ENCODE measurements at places on chromosomes 13 and 19.

- no peak for DNase-seq
These were observed 31.4 kb upstream of the C13orf46 start for GRCh38 chr13:114005206-114005724.

DNA sequence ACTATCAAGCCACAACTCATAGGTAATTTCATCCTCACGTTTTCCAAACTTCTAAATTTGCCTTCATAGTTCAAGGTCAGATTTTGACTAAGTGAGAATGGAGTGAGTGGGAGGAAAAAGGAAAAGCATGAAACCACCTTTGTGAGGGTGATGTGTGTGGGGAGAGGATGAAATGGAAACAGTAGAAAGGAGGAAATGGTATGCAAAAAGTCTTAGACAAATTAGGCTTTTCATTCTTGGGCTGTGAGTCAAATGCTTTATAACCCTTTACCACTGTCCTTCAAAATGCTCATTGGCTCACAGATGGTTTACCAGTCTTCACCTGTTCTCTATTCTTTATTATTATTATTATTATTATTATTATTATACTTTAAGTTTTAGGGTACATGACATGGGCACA is 127.2 kb downstream of the RAP2A start:
- no peak for DNase-seq

- no peak for DNase-seq
These were observed 15.9 kb downstream of the ZNF787 start for GRCh38 chr19:56105090-56105701.

- no peak for DNase-seq
These were observed 47.4 kb downstream of the STOML3 start for GRCh38 chr13:38943231-38943630.

DNA sequence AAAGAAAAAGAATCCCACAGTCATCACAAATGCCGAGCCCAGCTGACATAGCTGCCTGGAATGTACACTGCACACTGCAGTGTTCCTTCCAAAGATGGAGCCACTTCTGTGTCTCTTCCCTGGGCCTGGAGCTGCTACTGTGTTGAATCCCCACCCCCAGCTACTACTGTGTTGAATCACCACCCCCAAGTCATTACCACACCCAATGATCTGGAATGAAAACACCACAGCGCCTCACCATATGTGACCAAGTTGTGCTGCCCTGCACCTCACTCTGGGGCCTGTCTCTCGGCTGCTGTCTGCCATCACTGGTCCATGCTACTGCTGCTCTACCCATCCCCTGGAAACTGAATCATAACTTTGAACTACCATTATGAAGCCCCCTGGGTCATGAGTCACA is 861.2 kb downstream of the UQCRFS1 start:
- no peak for DNase-seq

DNA sequence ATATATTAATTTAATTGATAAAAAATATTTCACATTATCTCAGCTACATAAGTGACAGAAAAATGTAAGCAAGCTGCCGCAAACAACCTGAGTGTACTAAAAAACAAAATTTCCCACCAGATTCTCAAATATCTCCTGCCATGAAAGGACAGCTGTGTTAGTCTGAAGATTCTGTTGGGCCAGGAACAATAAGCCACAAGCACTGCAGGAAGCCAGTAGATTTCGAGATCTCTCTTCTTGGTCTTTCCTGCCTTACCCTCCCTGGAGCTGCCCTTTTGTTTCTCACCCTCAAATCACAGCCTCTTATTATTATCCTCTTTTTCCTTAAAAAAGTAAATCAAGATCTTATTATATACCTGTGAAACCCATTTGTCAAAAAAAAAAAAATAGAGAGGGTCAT is 165.6 kb downstream of the EFNB2 start:
- no peak for DNase-seq

DNA sequence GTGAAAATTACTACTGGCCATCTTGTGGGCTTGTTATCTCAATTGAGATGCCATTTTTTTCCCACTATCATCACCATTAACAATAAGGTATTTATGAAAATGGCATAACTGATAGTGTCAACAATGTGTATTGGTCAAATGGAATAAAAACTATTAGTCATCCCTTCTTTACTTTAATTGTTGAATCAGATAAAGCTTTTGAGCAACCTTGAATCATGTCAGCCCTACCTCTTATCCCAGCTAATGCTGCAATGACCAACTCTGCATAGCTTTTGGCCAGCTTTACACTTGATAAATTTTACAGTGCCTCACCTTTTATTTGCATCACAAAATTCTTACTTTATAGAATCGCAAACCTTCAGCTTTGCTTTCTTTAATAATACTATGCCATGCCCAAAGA is 784.0 kb upstream of the PRR20A start:
- DNase-seq: no peak

- no peak for DNase-seq
These were observed 293.7 kb downstream of the PCDH17 start for GRCh38 chr13:57925250-57925649.

- DNase-seq: no peak
These were observed 10.3 kb upstream of the POSTN start for GRCh38 chr13:37608750-37609339.

GRCh38 chr13:35916146-35916545 is 215.0 kb downstream of the DCLK1 start:
- DNase-seq: no peak

DNA sequence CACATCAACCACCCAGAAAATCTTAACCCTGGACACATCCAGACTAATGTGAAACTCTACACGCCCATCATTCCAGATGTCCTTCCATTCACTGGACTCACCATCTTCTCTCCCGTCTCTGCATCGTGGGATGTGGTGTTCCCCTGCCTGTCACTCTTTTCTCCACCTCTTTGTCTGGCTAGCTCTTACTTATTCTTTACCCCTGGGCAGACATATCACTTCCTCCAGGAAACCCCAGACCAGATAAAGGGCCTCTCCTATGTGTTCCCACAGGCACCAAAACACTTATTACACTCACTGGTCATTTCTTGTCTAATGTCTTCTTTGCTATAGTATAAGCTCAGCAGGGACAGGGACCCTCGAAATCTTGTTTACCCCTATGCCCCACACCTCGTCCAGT is 109.3 kb upstream of the IPO5 start:
- DNase-seq: no peak

DNA sequence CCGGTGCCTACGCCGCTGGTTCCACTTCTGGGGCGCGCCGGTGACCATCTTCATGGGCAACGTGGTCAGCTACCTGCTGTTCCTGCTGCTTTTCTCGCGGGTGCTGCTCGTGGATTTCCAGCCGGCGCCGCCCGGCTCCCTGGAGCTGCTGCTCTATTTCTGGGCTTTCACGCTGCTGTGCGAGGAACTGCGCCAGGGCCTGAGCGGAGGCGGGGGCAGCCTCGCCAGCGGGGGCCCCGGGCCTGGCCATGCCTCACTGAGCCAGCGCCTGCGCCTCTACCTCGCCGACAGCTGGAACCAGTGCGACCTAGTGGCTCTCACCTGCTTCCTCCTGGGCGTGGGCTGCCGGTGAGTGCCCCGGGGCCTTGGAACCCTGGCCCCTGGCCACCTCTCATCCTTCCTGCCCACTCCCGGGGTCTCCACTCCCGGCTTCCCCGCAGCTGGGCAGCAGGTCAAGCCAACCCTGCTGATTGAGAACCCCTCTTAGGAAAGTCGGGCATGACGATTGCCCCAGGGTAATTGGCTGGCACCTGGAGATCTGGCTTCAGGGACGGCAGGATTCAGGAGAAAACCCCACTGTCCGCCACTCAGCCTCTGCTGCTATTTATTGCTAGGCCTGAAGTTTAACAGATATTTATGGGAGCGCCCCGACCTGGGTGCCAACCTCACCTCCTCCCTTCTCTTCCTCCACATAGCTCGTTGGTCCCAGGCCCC is 39.1 kb downstream of the TRPM4 start:
- no peak for DNase-seq

- DNase-seq: no peak
These were observed 27.7 kb downstream of the GADD45B start for GRCh38 chr19:2503521-2504109.

- DNase-seq: no peak
These were observed 2033.0 kb upstream of the PCDH20 start for GRCh38 chr13:63448692-63449091.

GRCh38 chr13:80419416-80419815 is 78.5 kb upstream of the SPRY2 start:
- no peak for DNase-seq

GRCh38 chr13:93183302-93183701 is 43.3 kb upstream of the GPC6 start:
- no peak for DNase-seq

DNA sequence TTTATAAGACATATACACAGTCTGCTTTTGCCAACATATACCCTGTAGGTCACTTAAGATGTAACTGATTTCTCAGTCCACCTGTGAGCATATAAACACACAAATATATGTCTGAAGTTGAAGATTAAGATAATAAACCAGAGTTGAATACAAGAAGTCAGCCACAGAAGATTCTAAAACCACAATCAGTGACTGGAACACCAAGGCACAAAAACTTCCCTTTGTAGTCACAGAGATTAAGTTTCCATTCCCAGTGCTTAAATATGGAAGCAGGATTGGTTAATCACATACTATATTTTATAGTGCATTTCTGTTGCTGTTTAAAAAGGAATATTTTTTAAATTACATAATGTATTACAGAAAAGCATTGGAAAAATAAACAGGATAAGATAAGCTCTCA is 39.9 kb downstream of the MTMR6 start:
- DNase-seq: no peak

GRCh38 chr13:112943309-112944125 is 25.5 kb upstream of the MCF2L start:
- no peak for DNase-seq

- DNase-seq: no peak
These were observed 223.9 kb downstream of the LHFPL6 start for GRCh38 chr13:39379118-39379517.

DNA sequence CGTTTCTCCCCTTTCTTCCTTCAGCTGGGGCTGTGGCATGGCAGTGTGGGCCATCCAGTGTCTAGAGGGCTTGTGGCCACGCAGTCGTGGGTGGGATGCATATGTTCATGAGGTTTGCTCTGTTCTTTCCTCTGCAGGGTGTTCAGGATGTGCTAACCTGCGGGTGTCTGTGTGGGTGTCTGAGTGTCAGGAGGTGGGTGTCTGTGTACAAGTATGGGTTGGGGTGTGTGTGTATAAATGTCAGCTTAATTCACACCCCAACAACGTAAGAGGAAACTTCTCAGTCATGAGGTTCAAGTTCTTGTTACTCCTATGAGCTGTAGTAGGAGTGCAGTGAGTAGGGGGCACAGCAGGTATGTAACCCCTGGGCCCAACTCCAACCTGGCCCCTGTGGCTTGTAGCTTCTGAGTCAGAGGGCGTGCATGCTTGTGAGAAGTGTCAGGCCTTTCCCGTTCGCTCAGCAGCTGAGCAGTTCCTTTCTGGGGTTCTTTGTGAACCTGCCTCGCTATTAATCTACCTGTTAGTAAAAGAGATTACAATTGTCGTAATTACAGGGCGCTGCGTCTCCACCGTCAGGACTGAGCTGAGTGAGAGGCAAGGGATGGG is 49.1 kb downstream of the NFIX start:
- DNase-seq: no peak

DNA sequence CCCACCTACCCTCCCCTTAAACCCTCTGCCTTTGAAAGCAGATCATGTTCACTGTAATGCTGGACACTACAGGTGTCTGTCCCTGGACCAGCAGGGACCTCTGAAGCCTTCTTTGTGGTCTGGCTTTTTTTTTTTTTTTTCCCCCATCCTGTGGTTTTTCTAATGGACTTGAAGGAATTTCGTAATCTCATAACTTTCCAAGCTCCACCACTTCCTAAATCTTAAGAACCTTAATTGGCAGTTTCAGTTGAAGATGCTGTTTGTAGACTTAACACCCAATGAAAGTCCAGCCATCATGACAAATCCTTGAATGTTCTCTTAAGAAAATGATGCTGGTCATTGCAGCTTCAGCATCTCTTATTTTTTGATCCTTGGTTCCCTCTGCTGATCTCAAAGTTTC is 45.0 kb upstream of the LRCH1 start:
- DNase-seq: no peak

DNA sequence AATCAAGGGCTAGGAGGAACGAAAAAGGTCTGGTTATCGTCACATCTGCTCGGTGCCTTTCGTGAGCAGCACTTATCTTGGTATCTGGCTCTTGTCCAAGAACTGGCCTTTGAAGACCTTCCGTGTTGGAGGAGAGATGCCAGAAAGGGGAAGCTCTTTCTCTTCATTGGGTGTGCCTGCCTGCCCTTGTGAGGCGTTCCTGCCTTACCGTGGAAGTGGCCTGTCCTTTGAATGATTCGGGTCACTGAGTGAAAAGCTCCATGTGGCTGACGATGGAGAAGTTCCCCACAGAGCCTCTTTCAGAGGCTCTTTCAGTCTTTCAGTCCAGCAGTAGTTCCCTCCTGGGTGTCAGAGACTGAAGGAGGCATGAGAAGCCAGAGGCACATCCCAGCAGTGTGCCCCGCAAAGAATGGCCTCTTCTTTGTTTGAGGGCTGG is 121.5 kb upstream of the SLC10A2 start:
- no peak for DNase-seq

- DNase-seq: no peak
These were observed 302.7 kb downstream of the FGF9 start for GRCh38 chr13:21973437-21974125.

DNA sequence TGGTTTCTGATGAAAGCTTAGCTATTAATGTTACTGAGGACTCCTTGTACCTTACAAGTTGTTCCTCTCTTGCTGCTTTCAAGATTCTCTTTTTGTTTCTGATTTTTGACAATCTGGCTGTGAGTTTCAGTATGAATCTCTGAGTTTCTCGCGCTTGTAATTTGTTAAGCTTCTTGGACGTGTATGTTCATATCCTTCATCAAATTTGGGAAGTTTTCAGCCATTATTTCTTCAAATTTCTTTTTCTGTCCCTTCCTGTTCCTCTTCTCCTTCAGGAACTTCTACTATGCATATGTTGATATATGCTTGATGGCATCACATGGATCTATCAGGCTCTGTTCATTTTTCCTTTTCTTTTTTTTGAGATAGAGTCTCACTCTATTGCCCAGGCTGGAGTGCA is 5.6 kb upstream of the URI1 start:
- no peak for DNase-seq

DNA sequence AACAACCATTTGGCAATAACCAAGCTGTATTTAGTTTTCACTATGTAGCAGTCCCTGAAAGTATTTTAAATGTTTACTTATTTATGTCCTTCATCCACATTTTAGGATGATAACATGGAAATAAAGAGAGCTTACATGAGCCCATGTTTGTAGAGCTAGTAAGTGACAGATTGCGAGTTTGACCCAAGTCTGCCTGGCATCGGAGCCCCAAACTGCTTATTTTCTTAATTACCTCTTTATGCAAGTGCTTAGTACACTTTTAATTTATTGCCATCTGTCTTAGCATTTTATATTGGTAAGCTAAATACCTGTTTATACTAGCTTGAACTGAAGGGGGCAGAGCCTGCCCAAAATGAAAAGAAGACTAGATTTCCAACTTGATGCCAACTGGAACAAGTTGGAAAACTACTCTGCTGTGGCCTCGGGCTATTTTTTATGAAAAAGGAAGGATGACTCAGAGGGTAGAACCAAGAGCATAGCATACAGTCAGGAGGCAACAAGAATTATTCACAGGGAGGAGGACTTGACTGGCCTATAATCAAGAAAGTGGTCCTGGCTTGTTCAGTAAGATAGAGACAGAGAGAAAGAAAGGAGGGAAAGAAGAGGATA is 150.2 kb downstream of the NDFIP2 start:
- DNase-seq: peak; percentile 69

GRCh38 chr13:48232420-48233045 is 473 bp upstream of the ITM2B start:
- DNase-seq: no peak
